ENCODE measurements at places on chromosomes 3 and 15.

GRCh38 chr3:15460891-15461531, 33.6 kb downstream of the EAF1 start:
- no peak for DNase-seq

- no peak for DNase-seq
These were observed 26.7 kb downstream of the SIAH2 start for GRCh38 chr3:150736316-150736719.

DNA sequence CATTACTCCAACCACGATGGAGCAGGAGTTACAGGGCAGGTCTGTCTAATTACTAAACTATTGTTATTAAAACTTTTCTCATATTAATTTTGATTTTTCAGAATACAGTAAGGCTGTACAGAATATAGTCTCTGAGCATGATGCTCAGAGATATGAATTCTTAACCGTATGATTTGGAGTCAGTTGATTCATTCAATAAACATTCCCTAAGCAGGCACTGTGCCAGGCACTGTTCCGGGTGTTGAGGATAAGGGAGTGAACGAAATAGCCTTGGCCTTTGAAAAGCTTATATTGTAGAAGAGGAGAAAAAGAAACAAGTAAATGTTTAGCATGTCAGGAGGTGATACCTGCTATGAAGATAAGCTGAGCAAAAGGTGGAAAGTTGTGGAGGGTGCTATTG, 187.3 kb downstream of the KCNAB1 start:
- no peak for DNase-seq

DNA sequence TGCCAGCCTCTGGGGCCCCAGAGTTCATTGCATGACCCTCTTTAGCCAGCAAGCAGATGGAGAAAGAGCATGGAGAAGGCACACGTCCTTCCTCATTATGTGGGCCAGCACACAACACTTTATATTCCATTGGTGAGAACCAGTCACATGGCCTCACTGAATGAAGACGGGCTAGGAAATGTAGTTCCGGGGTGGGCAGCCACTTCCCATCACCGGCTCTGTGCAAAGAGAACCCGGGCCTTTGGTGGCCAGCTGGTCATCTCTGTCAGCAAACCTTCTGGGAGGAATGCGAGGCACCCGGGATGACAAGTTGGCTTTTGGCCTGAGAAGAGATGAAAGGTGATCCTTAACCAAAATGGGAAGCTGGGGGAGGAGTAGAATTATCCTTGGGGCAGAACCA, 90.2 kb upstream of the VGLL4 start:
- no peak for DNase-seq

- no peak for DNase-seq
These were observed 7.9 kb downstream of the PRRT3 start for GRCh38 chr3:9944271-9944670.

DNA sequence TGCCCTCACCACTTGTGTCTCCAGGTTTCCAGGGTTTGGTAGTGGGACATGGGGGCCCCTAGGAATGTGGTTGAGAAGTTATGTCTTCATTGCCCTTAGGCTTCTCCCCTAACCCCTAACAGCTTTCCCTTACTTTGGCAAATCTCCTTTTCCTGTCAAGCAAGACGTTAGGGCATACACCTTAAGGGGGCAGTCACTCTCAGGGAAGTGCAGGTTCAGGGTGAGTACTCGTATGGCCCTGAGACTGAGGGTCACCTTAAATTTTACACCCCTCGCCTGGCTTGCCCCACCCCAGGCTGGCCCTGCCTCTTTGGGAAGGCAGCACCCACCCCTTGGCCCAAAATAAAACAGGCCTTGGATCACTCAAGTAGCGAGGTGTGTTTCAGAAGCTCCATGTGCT, 33.5 kb downstream of the POLR2M start:
- DNase-seq = no peak

DNA sequence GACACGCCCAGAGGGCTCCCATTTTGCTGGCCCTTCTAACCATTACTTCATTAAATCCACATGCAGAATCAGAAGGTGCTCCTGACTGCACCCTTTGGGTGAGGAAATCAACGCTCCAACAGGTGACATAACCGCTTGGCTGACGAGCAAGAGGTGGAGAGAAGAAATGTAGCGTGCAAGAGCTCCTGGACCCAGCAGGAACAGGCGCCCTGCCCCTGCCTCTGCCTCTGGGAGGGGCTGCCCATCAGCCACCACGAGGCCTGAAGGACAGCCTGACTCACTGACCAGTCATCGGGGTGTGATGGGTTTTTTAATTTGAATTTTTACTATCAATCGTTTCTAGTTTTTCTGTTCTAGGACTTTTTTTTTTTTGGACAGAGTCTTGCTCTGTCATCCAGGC, 218.2 kb downstream of the ADAMTS17 start:
- no peak for DNase-seq
